ENCODE measurements at places on chromosomes 6 and 20.

DNA sequence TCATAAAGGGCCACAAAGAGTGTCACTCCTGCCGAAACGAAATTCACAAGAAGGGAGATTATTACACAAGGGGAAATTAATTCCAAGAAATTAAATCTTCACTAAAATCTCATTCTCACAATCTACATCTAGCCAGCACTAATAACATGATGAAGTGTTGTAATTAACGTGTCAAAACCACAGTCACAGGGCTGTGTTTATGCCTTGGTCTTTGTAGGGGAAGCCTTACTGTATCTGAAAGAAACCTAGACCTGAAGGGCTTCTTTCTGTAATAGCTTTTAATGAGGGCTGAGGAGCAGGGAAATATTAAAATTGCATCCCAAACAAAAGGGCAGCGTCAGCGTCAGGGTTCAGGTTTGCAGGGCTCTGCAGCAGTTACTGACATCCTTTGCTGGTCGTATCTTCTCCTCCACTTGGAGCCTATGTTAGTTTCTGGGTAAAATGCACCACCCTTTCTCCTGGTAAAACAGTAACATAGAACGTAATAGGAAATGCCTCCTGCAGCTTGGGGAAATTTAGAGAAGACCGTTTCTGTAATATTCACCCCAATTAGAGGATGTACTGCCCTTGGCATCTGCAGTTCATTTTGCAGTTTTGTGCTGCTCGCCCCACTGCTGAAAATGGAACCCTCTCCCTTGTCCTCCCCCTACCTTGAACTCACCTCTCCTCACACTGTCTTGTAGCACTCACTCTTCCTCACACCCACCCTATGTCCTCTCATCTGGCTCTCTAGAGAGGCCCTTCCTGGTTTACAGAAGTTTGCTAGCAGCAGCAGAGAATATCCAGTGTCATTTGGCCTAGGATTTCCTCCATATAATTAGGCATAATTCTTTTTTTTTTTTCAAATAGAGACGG lies 109.0 kb upstream of the TRAF3IP2 start:
- no peak for DNase-seq

- DNase-seq = no peak
These were observed 32.3 kb downstream of the FOXP4 start for GRCh38 chr6:41578217-41579087.

DNA sequence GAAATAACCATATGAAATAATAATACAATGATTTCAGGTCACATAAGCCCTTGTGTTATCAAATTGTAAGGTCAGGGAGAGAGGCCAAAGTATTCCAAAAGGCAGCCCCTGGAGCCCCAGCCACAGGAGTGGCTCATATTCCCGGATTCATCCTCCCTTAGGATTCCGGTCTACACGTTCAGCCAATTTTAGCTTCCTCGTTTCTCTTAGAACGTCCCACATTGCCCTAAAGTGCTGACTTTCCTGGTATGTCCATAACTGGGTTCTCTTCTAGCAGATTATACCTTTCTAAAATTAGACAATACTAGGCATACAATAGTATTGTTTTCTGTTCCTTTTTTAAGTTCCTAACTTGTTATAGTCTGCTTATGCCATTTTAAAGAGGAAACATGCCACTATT lies 192.7 kb upstream of the NOX3 start:
- DNase-seq = no peak

- no peak for DNase-seq
These were observed 67.1 kb upstream of the GFRAL start for GRCh38 chr6:55260181-55260580.

GRCh38 chr6:132058975-132059374 lies 107.8 kb upstream of the CCN2 start:
- no peak for DNase-seq

DNA sequence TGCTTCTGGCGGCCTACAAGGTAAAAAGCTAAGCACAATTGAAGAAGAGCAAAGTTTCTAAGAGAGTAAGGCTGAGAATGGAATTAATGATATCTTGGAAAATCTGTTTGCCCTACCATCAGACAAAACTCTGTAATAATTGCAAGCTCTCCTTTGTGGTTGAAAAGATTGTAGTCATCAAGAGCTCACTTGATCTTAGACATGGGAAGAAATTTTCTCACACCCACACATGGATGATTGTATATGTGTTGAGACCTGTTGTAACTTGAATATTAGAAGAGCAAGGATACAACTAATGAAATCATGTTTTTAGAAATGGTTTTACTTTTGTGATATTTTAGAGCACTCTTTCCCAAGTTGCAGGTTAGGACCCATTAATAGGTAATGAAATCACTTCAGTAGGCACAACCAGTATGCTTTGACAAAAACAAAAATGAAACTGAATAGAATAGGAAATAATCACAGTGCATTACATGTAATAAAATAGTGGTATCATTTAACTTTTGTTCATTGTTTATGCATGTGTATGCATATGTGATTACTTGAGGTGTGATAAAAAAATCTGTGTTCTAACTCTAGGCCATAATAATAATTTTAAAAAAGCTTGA lies 14.0 kb downstream of the DCBLD1 start:
- DNase-seq = no peak

- DNase-seq = no peak
These were observed 109.8 kb downstream of the ZDHHC14 start for GRCh38 chr6:157490611-157491269.

DNA sequence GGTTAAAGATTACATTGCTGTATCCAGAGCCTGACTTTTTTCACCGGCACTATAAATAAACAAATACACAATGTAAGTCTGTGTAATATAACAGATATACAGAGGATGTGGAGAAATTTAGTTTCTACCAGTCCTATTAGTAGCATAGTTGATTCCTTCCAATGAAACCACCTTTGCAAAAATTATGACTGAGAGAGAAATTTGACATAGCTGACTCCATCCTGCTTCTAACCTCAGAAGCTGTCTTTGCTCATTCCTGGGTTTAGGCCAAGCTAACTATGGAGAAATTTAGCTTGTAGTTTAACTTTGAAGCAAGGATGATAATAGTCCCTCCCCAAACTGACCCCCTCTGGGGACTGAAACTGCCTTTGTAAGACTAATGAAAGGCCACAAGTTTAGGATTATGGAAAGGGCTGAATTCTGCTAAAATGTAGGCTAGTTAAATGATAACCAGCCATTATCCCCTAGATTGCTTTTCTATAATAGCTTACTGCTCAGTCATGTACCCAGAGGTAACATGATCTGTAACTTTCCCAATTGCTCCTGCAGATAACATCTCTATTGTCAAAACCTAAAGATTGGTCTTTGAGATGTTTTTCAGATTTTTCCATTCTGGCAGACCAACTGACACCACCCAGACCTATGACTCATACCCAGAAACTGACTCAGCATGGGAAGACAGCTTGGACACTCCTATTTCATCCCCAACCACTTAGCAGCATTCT lies 172.8 kb upstream of the ARG1 start:
- no peak for DNase-seq

DNA sequence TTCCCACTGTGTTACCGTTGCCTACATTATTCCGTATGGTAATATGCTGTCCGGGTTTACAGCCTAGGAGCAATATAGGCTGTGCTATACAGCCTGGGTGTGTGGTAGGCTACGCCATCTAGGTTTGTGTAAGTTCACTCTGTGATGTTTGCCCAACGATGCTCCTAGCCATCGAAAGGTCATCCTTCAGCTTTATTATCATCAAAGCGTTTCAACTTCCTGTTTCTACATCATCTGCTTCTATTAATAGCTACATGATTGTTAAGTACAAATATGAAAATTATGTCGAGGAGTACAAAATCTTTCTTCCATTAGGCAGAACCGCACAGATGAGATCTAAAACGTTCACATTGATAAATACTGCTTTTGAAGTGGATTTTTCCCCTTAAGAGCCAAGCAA lies 69.9 kb downstream of the PPP1R14C start:
- DNase-seq = no peak
